RKO (cell line): ENCODE measurements at places on chromosomes 11 and 22.

DNA sequence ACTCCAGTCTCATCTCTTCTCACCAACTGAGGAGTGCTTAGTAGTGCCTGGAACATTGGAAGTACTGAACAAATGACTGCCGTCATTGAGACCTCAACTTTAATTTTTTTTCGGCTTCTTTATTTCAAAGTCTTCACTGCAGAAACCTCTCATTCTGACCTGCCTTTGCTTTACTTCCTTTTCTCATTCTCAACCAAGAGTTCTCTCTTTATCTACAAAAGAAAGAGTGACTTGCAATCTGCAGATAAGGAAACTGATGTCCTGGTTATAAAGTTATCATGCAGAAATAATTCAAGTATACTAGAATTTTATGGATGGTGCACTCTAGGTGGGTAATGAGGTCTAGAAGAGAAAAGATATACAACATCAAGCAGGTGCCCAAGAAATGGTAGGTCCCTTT lies 1.2 kb upstream of the EED start:
- no peak for DNase-seq

DNA sequence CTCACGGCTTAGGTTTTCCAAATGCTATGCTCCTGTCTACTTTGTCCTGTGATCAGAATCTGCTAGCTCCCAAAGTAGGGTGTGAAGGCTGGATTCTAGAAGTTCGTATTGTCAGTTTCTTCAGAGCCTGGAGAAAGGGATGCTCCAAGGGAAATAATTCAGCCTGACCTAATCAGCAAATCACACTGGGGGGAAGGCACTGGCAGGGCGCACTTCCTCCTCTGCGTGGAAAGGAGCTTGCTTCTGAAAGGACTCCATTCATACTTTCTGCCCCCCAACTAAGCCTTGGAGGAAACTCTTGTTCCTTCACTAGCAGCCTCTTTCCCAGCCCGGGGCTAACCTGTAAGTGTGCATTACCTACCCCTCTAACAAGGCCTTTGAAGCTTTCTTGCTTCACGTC lies 165.9 kb downstream of the NAV2 start:
- no peak for DNase-seq

DNA sequence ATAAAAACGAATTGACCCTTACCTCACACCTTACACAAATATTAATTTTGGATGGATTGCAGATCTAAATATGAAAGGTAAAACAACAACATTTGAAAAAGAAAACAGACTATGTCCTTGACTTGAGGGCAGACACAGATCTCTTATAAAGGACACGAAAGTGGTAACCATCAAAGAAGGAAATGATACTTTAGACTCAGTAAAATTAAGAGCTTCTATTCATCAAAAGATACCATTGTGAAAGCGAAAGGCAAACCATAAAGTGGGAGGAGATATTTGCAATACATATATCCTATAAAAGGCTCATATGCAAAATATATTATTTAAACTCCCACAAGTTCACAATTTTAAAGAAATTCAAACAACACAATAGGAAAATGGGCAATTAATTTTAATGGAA lies 5.0 kb downstream of the HEPACAM start:
- no peak for DNase-seq

DNA sequence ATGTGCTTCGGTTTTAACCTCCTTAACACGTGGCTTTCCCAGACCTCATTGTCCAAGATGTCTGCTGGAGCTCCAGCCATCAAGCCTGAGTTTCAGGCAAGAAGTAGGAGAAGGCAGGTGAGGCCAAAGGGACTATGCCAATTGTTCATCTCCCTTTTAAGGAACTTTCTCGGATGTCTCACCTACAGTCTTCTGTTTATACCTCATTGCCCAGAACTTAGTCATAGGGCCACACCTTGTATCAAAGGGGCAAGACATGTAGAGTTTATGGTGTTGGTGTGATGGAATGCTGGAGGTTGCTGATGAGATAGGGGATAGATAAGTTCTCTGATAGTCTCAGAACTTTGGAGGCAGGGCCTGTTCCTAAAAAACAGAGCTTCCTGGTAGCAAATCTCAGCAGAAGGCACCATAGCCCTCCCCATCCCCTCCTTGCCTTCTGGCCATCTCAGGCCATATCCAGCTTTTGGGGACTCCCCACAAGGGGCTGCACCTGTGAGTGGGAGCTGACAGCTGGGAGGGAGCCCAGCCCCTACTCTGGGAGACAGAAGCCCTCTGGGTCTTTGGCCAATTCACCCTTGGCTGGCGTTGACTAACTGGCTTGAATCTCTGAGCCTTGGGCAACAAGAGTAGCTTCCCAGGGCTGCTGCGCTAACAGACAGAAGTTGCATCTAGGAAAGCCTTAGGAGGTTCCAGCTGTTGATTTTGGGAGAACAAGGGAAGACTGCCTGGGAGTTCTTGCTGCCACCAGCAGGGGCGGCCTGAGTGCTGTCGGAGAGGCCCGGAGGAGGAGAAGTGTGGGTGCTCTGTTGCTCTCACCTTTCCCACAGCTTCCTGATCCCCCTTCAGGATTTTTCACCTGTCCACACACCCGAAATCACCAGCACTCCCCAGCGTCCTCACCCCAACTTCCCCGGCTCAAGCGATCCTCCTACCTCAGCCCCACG lies 149.8 kb upstream of the THY1 start:
- no peak for DNase-seq

- no peak for DNase-seq
Measured at GRCh38 chr11:129699711-129700304, 115.8 kb upstream of the TMEM45B start.

DNA sequence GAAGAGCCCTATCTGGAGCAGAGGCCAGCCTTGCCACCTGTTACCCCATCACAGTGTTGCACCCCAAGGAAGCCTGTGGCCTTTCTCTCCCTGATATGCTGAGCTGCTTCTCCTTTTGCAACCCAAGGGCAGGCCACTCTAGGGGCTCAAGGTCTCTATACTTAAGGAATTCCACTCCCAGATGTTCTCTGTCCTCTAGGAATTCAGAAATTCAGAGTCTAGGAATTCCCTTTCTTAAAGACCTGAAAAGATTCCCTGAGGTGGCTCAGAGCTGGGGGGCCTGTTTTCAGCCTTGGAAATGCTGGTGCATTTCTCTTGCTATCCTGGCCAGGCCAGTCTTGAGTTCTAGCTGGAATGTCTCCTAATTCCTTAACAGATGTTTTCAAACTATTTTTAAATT lies 68.0 kb upstream of the OLFML1 start:
- DNase-seq = no peak

DNA sequence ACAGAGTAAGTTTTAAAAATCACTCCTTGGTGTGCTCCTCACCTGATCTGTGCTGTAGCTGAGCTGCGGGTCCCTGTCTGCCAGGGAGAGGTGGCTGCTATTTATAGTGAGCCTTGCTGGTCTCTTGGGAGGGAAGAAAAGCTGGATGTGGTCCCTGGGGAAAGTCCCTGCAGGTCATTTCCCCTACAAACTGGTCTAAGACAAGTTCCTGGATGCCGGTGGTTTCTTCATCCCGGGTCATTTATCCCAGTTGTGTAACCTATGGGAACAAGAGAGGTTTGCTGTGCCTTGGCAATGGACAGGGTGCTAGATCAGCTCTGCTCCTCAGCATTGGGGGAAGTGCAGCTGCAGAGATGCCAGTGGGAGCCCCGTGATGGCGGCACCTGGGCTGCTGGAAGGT lies at the start of gene SAA2:
Gene SAA2, minus strand, starts transcription at position 108 of the 400 bp plus-strand sequence. CDS start 657 bp downstream, outside the sequence.
- DNase-seq = no peak

GRCh38 chr11:7448201-7448600 lies 37.1 kb upstream of the OLFML1 start:
- DNase-seq = no peak

- DNase-seq = no peak
Measured at GRCh38 chr11:30617762-30618161, 31.6 kb upstream of the MPPED2 start.

DNA sequence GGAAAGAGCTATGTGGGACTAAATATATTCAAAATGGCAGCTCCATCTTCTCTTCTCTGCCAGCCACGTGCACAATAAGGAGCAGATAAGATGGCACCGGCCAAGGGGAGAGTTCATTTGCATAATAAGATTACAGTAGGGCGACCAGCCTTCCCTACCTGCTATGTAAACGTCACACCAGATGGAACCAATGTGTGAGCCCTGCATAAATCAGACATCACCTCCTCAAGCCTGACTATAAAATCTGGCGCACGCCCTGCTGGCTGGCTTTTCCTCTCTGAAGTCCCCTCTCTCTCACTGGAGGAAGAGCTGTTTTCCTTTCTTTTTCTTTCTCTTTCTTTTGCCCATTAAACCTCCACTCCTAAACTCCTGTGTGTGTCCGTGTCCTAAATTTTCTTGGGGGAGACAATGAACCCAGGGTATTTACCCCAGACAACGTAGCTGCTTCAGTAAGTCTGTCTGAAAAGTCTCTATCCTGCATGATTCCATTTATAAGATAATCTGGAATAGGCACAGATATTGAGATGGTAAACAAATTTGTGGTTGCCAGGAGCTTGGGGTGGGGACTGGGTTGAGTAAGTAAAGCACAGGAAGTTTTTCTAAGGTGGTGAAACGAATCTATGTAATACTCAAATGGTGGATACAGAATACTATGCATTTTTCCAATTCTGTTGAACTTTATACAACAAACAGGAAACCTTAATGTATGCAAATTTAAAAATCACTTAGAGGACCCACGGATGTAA lies 670.0 kb upstream of the KIRREL3 start:
- no peak for DNase-seq

- no peak for DNase-seq
Measured at GRCh38 chr22:48952256-48953102, 875.2 kb downstream of the BRD1 start.

DNA sequence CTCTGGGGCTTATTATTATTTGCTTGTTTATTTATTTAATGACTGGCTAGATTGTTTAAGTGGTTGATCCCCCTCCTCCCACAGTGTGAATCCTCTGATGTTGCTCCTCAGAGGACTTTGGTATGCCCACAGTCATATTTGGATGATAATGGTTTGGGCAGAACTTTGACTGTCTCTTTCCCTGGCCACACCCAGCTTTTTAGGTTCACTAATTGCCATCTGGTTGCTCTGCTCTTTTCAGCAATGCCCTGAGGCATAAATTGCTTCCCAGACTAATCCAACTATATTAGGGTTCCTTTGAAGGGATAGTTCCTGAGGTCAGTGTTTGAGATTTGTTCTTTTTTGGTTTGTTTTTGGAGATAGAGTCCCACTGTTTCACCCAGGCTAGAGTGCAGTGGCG lies 99.3 kb upstream of the RRM1 start:
- no peak for DNase-seq

GRCh38 chr11:14065141-14065540 lies 102.6 kb downstream of the SPON1 start:
- DNase-seq = no peak

GRCh38 chr22:37621352-37621860 lies 12.8 kb downstream of the GGA1 start:
- no peak for DNase-seq

- no peak for DNase-seq
Measured at GRCh38 chr11:119681361-119681910, 47.6 kb downstream of the NECTIN1 start.

GRCh38 chr11:122727101-122727929 lies 71.8 kb downstream of the UBASH3B start:
- DNase-seq = no peak

DNA sequence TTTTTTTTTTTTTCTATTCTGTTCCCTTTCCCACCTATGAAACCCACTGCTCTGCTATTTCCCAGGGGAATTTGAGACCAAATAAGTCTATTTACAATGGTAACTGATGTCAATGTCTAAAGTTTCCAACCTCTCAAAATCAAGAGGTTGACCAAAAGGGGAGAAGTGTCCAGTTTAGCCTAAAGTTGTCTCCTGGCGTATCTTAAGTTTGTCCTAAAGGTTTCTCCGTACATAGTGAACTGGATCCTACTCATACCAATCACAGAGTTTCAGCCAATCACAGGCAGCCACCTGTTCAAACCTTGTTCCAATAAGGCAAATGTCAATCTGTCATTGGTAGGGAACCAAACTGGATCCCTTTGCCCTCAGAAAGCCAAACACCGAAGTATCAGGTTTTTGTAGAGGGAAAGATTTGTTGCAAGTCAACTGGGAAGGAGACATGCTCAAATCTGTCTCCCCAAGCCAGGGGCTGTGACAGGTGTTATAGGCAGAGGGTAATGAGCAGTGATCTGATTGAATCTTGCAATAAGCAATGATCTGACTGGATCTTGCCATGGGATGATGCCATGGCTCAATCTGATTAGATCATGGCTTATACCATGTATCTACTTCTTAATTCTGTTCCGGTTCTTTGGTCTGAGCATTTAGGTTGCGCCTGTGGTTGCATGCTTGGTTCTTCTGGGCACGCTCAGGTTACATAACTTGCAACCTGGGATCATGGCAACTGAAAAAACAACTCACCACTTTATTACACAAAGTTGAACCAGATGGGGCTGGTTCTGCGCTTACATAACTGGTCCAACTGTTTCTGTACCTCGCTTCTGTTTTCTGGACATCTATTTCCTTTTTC lies 1.1 kb upstream of the VPS37C start:
- DNase-seq = peak; percentile 88

GRCh38 chr11:33920838-33921613 lies 29.1 kb upstream of the LMO2 start:
- no peak for DNase-seq
